CD4-positive, alpha-beta T cell treated with Interleukin-2 at 100 ng/mL for 4 hours (primary cell): ENCODE measurements at places on chromosomes 7 and 10.

GRCh38 chr10:129761197-129761972 is 202.7 kb downstream of the EBF3 start:
- DNase-seq: no peak

DNA sequence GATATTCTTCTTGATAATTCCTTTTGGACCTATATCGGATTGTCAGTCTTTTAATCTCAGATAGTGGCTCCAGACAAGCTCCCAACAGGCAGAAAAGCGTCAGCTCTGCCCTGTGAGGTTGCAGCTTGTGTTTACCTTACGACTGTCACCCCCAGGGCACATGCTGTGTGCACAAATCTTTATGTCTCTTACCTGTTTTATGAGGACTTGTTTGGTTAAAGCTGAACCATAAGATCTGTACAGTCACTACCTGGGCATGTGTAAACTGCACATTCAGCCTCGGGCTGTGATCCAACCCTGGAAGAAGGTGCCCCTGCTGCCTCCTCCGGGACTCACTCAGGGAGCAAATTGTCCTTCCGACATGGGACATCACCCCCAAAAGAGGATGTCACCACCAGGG is 119.8 kb downstream of the GALNT17 start:
- no peak for DNase-seq

DNA sequence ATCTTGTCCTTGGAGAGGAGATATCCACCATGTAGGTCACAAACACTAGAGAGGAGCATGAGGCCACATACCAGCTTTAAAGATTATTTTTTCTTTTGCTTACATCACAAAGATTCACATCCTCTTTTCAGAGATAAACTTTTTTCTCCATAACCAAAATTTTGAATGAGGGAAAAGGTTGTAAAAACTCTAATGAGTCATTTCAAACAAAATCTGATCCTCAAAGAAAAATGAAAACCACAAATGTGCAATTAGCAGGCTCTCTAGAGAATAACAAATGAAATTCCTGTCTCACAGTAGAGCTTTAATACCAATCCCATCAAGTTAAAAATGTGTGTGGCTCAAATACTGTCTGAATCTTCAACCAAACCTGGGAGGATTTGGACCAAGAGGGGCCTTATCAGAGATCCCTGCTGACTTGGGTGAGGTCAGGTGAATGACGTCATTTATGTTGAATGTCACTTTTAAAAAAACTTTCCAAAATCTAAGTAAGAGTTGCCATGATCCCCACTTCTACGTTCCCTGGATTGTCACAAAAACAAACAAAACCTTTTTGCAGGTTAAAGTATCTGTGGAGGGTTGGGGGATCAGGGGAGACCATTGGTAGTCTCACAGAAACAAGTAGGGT is 261.5 kb upstream of the NPSR1 start:
- DNase-seq: no peak

DNA sequence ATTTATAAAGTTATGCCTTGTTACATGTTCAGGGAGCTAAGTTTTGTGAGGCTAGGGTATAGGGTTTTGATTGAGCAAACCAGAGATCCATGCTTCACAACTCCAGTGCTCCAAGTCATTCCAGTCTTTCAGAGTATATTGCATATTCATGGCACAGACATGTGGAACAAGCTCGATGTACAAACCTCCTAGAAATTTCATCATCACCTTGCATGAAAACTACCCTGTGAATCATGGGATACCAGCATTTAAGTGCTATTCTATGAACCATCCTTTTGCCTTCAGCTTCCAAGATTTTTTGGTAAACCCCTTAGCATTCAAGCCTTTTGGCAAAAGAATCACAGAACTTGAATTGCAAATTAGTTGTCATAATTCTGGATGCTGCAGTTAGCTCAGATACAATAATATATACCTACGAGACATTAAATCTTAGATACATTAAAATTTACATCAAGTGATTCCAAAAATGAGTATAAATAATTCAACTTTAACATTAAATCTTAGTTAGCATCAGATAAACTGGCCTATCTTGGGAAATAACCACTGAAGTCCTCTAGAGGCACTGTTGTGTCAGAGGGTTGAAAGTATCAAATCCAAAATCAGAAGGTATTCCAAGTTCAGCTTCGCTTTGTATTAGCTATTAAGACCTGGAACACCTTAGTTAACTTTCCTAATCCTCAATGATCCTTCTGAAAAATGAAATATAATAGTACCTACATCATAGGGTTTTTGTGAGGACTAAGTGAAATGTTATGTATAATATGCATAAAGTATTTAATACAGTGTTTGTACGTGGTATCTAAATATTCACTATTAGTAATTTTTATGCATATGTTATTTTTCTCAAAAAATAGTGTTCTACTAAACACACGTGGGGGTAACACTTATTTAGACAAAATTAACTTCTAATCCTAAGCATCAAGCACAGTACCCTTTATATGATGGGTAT is 55.5 kb upstream of the CABCOCO1 start:
- DNase-seq: no peak

DNA sequence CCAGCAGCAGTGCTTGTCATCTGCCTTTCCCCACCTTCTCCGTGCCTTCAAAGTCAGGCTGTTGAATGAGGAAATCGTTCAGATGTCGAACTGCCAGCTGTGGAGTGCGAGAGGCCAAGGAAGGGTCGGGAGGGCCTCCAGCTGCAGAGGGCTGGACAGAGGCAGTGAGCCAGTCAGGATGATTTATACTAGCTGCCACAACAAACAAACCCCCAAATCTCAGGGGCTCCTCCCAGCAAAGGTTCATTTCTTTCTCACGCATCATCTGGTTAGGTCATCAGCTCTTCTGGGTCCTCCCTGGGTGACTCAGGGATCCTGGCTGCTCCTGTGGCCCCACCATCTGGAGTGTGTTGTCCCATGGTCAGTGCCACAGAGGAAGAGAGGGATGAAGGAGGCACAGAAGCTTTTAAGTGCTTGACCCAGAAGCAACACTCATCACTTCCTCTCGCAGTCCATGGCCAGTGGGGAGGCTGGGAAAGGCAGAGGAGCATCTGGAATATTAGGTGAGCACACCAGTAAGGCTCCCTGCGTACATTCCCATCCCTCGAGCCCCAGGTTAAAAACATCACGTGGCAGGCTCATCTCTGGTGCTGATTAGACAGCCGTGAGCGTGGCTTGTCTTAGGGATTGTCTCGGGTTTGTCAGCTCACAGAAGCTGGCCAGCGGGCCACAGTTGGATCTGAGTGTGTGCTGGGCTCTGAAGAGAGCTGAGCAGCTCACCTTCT is 140.7 kb downstream of the RGS10 start:
- no peak for DNase-seq

- no peak for DNase-seq
These were observed 94.1 kb upstream of the KLF6 start for GRCh38 chr10:3879073-3879472.

DNA sequence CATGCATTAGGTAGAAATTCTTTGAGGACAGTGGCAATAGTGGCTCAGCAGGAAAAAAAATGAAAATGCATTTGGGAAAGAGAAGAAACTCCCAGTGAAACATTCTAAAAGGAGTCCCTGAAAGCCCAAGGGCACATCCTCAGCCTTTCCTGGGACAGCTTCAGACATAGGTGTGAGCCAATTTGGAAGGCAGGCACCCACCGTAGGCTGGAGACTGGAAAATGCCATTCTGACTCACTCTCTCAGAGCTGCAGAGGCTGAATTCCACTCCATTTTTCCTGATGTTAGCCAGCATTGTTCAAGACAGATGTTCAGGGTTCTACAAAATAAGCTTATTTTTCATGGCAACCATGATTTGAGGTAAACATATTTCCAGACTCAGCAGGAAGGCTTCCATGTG is 379.0 kb upstream of the FZD8 start:
- no peak for DNase-seq

- DNase-seq: no peak
These were observed 20.4 kb upstream of the GOT1 start for GRCh38 chr10:99450624-99451498.

GRCh38 chr7:5636914-5637313 is 144.5 kb downstream of the RNF216 start:
- no peak for DNase-seq

DNA sequence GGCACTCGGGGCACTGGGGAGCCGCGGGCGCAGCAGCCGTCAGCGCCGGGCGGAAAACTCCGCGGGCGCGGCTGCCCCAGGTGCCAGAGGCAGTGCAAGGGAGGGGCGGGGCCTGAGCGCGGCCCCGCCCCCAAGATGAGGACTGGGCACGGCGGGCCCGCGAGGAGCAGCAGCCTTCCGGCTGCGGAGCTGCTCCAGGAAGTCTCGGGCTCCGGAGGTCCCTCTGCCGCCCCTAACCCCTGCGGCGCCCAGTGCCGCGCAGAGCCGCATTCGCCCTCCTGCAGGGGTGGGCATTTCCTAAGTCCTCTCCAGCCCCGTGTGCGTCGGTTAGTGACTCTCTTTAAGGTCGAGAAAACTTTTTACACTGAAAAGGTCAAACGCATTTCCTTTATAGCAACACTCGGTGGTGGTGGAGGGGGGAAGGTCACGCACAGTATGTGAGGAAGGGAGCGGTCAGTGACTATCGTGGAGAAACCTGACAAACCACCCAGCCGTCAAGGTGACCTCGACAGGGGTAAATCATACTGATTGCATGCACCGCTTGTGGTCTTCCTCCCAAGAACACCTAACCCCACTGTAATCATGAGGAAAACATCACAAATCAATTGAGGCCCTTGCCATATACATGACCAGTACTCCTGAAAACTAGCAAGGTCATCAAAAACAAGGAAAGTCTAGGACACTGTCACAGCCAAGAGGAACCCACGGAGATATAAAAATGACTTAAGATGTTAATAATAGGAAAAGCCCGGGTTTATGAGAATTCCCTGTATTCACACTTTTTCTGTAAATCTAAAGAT is at the start of gene ANXA11:
TSS of gene ANXA11 (minus strand) at position 61 of the 800 bp plus-strand sequence. CDS start 32,676 bp downstream, outside the sequence.
- peak; percentile 87 for DNase-seq

DNA sequence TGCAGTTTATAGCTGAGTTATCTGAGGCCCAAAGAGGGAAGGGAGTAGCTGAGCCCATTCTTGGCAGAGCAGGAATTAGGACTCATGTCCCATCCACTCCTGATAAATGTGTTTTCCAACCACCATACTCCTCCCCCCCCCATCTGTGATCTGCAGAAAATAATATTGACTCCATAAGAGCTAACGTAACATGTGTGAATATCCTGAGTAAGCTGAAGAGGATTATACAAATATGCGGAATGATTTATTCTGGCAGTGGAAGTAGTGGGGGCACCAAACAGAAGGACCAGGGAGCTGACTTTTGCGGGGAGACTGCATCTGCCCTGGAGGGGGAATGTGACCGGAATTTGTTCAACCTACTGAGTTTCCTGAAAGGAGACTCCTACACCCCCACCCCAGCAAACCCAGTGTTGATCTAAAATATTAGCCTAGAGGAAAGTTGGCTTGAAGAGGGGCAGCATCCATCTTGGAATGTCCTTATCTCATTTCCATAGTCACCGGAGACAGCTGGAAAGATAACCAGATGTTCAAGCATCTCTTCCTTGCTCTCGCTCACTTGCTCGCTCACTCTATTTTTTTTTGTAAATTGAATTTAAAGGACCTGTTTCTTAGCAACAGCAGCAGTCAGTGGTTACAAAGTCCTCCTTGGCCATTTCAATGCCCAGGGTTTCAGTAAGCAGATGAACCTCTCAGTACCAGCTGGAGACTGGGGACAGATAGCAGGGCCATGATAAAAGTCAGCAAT is 114.7 kb downstream of the RPS24 start:
- no peak for DNase-seq

DNA sequence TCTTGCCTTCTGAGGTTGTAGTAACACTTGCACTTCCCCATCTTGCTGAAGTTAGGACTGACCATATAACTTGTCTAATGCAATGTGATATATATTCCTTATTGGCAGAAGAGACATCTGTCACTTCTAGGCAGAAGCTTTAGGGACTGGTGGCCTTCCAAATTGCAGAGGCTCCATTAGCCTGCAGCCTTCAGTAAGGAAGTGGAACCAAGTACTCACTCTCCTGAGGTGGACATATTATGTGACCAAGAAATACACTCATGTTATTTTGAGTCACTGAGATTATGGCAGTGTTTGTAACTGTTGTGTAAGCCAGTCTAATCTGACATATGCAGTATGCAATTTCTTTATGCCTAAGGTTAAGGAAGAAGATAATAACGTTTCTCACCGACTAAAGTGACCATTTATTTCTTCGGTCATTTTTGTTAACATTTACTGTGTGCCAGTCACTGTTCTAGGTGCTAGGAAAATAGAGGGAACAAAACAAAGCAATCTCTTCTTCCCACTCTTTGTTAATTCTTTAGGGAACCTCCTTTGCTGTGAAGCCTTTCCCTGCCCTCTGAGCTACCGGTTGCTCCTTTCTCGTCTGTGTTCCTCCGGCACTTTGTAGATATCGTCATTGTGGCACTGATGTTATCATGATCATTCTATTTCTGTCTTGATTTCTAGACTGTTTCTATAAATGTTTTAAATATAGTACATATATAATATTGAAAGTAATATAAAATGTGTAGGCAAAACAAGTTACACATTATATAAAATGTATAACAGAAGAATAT is 52.9 kb upstream of the HBP1 start:
- DNase-seq: no peak

DNA sequence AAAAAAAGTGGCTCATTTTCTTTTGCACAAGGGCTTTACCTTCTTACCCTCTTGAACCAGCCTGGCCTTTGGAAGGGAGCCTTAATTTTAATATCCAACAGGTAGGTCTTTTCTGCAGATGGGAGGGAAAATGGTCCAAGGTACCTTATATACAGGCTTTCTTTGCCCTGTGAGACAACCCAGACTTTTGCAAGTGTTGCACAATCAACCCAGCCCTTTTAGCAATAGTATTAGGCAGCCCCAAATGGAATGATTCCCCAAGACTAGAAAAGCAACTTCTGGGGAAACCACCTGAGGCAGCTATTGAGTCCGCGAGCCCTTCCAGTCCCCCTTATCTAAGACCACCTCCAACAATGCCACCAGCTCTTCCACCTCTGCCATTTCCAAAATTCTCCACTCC is 1138.3 kb downstream of the XPNPEP1 start:
- no peak for DNase-seq

DNA sequence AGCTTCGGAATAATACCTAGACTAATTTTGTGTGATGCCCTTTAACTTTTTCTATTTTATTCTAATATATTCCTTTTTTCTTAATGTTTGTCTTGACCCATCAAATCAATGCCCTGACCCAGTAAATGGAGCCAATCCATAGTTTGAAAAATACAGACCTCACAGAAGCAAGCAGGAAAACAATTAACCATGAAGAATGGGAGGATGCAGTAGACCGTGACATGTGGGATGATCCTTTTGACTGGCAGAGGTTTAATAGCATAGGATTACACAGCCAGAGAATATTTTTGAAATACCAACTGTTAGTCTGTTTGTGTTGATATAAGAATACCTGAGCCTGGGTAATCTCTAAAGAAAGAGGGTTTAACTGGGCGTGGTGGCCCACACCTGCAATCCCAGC is 142.6 kb upstream of the NEBL start:
- no peak for DNase-seq

GRCh38 chr10:124741281-124741921 is 2.8 kb downstream of the FAM53B start:
- peak; percentile 80 for DNase-seq

DNA sequence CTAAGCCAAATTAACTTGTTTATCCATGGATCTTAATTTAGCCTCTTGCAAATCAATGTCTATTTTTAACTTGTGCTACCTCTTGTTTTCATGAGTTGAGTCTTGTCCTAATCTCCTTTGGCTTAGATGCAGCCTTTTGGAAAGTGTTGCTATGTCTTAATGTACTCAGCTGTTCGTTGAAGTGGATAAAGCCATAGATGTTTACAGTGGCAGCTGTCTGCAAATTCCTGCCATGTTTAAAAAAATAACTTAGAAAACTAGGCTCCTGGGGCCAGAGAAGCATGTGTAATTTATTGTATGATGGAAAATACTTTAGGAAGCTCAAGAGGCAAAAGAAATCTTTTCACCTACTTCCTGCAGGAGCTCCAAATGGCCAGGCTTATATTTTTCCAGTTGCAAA is 253.1 kb upstream of the RHOBTB1 start:
- no peak for DNase-seq

GRCh38 chr7:149245244-149245643 is 5.8 kb downstream of the ZNF212 start:
- peak; percentile 25 for DNase-seq
